ENCODE measurements at places on chromosomes 3 and 15.

- no peak for DNase-seq
Observed at GRCh38 chr3:30632065-30632464, 25.7 kb downstream of the TGFBR2 start.

GRCh38 chr3:40258555-40258954, 51.0 kb upstream of the EIF1B start:
- DNase-seq = no peak

- no peak for DNase-seq
Observed at GRCh38 chr15:72541674-72542073, 67.5 kb downstream of the ARIH1 start.

- DNase-seq = no peak
Observed at GRCh38 chr3:126395846-126396513, 1.3 kb downstream of the CFAP100 start.

DNA sequence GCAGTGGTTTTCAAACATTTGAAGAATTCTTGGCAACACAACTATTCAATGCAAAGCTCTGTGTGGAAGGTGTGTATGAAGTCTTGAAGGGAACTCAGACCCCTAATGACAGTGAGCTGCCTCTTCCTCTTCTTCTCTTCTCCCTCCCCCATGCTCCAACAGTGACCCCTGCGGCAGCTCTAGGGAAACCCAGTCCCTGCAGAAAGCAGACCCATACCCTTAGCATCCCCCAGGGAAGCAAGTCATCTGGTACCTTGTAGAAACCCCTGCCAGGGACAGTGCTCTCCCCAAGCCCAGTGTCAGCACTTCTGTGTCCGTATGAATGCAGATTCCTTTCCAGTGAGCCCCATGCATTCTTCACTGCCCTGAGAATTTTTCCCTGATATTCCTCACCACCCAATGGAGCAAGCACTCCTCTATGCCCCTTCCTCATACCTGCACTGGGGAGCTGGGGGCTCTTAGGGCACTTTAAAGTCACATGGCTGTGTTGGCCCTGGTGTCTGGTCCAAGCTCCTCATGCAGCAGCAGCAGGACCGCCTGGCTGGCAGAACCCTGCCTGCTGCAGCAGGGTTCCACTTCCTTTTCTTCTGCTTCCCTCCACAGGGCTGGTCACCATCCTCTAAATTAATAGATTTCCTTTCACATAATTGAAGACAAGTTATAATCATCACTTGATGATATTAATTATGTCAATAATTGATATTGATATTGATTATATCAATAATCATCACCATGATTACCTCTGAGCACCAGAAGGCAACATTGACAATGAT, 442.5 kb downstream of the EPHB1 start:
- DNase-seq = no peak

- DNase-seq = no peak
Observed at GRCh38 chr15:25689592-25689991, 173.5 kb downstream of the ATP10A start.

- no peak for DNase-seq
Observed at GRCh38 chr15:57287123-57287521, 89.2 kb upstream of the CGNL1 start.

DNA sequence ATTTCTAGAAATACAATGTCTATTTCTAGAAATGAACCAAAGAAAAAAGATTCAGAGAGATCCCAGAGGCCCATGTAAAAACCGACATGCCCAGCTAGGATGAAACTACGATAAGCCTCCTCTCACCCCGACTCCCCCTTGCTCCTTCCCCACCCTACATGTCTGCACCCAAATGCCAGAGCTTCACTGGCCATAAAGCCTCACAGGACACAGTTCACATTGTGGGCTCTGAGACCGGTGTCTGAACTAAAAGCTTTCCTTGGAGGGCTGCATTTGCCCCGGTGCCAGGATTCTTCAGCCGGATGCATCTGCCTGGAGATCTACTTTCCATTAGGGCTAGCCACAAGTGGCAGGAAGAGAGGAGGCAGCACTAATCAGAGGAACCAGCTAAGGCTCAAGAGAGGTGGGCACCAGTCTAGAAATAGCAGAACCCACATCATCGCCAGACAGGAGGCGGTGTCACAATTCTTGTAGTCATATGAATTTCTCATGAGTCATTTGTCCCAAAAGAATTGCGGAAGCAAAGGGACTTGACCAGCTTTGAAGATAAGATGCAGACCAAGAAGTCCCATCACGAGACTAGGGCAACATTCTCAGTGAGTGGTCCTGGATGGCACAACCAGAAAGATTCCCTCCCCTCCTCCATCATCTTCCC, 353.6 kb downstream of the NTRK3 start:
- no peak for DNase-seq

GRCh38 chr3:12135029-12135657, 23.6 kb downstream of the TIMP4 start:
- peak; percentile 6 for DNase-seq

DNA sequence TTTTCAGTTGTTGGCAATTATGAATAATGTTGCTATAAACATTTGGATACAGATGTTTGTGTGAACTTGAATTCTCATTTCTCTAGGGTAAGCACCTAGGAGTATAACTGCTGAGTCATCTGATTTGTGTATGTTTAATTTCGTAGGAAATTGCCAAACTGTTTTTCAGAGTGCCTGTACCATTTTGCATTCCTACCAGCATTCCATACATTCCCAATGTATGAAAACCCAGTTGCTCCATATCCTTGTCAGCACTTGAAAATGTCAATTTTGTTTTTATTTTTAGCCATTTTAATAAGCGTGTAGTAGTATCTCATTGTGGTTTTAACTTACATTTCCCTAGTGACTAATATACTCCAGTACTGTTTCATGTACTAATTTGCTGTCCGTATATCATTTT, 98.5 kb upstream of the TSC22D2 start:
- no peak for DNase-seq

DNA sequence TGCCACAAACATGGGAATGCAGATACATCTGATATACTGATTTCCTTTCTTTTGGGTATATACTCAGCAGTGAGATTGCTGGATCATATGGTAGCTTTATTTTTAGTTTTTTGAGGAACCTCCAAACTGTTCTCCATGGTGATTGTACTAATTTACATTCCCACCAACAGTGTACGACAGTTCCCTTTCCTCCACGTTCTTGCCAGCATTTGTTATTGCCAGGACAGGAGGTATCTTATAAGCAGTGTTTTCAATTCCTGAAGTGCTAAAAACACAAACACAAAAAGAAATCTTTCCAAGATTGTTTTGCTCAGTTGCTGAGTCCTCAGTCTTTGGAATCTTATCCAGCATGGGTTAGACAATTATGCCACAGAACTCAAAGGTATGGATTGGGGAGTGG, 13.5 kb downstream of the GTF2E1 start:
- DNase-seq = no peak

DNA sequence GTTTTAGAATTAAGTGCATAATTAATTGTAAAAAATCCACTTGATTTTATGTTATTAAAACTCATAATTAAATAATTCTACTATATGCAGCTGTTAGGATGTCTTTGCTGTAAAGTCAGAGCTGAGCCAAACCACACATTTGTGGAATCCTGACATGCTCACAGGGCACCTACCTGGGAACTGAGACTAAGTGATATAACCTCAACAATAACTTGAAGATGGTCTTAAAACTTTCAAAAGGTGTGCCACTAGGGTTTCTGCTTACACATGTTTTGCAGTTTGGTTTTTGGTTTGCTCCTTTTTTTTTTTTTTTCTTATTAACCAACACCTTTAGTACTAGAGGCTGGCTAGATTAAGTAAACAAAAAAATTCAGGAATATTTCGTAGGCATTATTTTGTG, 549.8 kb downstream of the UNC13C start:
- no peak for DNase-seq

- DNase-seq = no peak
Observed at GRCh38 chr3:189897406-189897805, 223.3 kb downstream of the P3H2 start.

GRCh38 chr15:80333261-80333660, 70.9 kb upstream of the ARNT2 start:
- no peak for DNase-seq

- DNase-seq = no peak
Observed at GRCh38 chr3:13375464-13375863, 44.7 kb downstream of the NUP210 start.

DNA sequence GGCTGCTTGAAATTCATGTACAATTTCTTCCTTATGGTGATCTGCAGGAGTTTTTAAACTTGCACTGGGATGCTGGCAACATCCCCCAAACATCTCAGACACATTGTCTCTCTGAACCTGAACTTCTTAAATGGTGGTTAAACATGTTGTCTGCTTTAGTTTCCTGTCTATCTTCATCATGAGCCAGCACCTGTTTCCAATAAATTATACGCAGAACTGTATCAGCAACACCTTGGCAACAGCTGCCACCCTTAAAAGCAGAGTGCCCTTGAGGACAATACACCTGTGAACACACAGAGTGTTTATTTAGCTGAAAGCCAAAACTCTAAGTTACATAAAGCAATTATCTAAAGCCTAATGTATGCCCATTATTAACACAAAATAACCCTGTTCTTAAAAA, 242.9 kb downstream of the WNT5A start:
- no peak for DNase-seq

DNA sequence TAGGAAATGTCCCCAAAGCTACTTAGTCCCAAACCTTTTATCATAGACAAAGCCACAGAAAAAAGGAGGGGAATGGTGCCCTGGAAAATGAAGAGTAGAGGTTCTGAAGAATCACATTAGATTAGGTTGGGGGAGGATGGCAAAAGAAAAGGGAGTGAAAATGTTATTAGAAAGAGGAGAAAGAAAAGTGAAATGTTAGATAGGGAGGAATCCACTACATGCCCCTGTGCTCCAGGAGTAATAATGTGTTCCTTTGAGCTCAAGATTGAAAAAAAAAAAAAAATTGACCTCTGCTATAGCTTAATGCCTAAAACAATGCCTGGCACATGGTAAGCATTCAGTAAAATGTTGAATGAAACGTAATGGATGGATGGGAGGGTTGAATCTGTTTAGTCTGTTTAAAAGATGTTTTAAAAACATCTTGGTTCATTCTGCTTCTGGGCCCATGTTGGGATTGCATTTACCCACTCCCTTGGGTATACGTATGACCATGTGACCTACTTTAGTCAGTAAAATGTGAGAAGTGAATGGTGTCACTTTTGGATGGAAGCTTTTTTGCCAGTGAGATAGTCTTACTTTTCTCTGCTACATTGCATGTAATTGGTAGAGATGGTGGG, 19.0 kb downstream of the MAPK6 start:
- DNase-seq = no peak

- DNase-seq = no peak
Observed at GRCh38 chr15:58212909-58213526, 74.8 kb downstream of the AQP9 start.

Data from activated CD8-positive, alpha-beta memory T cell treated with anti-CD3 and anti-CD28 coated beads for 4 hours (primary cell).